Cardiac muscle cell (in vitro differentiated cells and primary cell): ENCODE measurements at places on chromosomes 2 and 18. TPM values are rescaled to one million over a fixed set of nuclear protein-coding genes. Genes with fewer than 3 reads are reported as not detected.

Gene LBX2
- 0.49 and 0.80 TPM in 2 replicates for total RNA-seq

Gene SLC4A3
- total RNA-seq, result 38.8 and 39.8 TPM in 2 replicates

Gene BCL2
- total RNA-seq, result 0.70 and 0.98 TPM in 2 replicates

Gene DNAJC10
- 76.4 and 84.7 TPM in 2 replicates for total RNA-seq

Gene FAP
- not detected in 2 replicates for total RNA-seq

Gene B3GNT7
- 7.7 and 15.8 TPM in 2 replicates for total RNA-seq

Gene MAP3K19
- not detected in 2 replicates for total RNA-seq

DNA sequence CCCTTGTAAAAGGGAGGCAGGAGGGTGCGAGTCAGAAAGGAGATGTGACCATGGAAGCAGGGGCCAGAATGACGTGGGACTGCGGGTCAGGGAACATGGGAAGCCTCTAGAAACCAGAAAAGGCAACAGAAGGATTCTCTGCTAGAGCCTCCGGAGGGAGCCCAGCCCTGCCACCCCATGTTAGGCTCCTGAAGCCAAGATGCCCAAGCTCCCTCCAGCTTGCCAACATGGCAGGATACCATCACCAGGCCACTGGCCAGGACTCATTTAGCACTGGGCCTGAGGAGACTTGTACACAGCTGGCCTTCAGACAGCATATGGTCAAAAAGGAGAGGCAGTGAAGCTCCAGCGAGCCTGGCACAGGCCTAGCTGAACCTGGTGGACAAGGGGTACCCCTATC, 5.6 kb downstream of the TMEM247 start:
- H3K36me3 ChIP-seq, result no peaks in the 10 kb centered on the region
- no peak overlapping the region for H3K4me3 ChIP-seq
- DNase-seq, result no peak
- no peaks in the 10 kb centered on the region for H3K27me3 ChIP-seq

DNA sequence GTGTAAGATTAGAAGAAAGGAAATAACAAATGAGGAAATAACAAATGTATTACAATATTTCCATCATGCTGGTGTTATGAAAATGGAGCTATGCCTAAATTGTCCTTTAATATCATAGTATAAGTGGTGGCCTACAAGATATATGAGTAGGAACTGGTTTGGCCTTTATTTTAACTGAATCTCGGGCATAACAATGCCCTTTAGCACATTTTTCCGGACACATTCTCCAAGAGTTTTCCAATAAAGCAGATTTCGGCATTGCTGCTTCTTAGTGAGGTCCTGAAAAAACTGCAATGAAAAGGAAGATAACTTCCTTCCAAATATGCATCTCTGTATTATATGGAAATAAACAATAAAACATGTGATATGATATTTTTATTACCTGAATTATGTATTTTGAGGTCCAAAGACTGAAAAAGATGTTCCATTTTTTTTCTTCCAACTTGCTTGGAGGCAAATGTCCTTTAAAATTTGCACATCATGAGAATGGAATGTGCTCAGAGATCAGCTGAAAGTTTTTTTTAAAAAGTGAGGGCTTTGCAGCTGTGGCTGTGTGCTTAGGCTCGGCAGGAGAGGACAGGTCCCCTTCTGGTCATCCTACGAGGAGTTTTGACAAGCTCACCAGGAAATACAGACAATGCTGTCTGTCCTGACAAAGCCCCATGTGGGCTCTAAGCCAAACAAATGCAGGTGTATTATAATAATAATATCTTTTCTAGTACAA, 132.3 kb upstream of the RND3 start:
- no peak overlapping the region for H3K27ac ChIP-seq
- peak; percentile 70 for DNase-seq
- no peaks in the 10 kb centered on the region for H3K36me3 ChIP-seq
- H3K4me3 ChIP-seq, result no peak overlapping the region
- no peaks in the 10 kb centered on the region for H3K27me3 ChIP-seq

DNA sequence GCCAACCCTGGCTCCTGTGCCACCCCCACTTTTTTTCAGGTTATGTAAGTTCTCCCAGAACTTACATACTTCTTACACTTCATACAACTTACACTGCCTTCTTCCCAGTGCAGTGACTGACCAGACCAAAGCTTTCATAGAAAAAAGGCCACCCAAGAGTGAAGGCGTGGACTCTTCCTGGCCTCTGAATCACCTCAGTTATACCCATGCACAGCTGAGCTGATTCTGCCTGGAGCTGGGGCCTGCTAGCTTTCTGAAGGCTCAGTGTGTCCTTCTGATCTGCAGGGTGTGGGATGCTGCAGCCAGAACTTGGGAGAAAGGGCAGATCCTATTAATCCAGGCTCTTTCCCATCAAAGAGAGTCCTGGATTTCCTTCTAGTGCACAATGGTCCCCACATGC, 216.1 kb downstream of the TTC32 start:
- no peak overlapping the region for H3K4me3 ChIP-seq
- DNase-seq, result no peak
- no peak overlapping the region for H3K27ac ChIP-seq

DNA sequence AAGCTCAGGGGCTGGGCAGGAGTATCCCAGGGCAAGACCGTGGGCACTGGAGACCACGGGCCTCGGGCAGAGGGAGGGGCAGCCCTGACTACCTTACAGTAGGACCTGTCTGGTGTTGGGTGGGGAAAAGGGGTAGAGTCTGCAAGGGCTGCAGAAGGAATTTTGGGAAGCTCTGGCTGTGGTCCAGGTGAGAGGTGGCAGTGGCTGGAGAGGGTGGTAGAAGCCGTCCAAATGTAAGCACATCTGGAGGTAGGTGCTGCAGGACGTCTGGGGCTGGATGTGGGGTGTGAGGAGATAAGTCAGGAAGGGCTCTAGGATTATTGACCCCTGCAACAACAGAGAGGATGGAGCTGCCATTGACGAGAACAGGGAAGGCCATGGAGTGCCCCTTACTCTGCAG, 486.7 kb downstream of the EIPR1 start:
- no peak overlapping the region for H3K4me3 ChIP-seq
- no peaks in the 10 kb centered on the region for H3K36me3 ChIP-seq
- DNase-seq, result no peak
- H3K27me3 ChIP-seq, result no peaks in the 10 kb centered on the region
- no peak overlapping the region for H3K27ac ChIP-seq
- H3K4me1 ChIP-seq, result no peaks in the 10 kb centered on the region

GRCh38 chr2:40242315-40242714, 209.6 kb downstream of the SLC8A1 start:
- H3K4me1 ChIP-seq, result peaks cover 22% of the 10 kb centered on the region
- H3K36me3 ChIP-seq, result no peaks in the 10 kb centered on the region
- H3K27me3 ChIP-seq, result no peaks in the 10 kb centered on the region
- H3K27ac ChIP-seq, result peak overlapping the region; percentile 88

DNA sequence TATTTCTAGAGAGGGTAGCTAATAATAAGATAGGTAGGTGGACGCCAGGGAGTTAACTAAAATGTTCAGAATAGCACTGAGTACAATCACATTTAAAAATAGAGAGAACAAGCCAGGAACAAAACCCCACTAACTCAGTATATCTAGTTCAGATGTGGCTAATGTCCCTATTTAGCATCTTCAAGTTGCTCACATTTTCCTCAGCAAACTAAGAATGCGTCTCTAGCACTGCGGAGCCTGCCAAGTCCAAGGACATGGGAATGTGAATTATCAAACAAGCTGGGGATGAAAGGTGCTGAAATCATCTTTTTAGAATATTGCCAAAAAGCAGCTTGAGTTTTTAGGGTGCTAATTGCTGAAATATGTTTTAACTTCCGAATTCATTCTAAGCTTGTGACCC, 398.5 kb upstream of the FIGN start:
- peak; percentile 2 for DNase-seq
- H3K27ac ChIP-seq, result no peak overlapping the region
- H3K4me1 ChIP-seq, result no peaks in the 10 kb centered on the region
- no peak overlapping the region for H3K4me3 ChIP-seq
- H3K27me3 ChIP-seq, result no peaks in the 10 kb centered on the region
- no peaks in the 10 kb centered on the region for H3K36me3 ChIP-seq
